ENCODE measurements at places on chromosomes 2 and 18.

GRCh38 chr18:58902961-58903360 is 38.3 kb downstream of the ZNF532 start:
- no peak for DNase-seq

- DNase-seq = no peak
Observed at GRCh38 chr2:103664690-103665089, 902.9 kb downstream of the TMEM182 start.

DNA sequence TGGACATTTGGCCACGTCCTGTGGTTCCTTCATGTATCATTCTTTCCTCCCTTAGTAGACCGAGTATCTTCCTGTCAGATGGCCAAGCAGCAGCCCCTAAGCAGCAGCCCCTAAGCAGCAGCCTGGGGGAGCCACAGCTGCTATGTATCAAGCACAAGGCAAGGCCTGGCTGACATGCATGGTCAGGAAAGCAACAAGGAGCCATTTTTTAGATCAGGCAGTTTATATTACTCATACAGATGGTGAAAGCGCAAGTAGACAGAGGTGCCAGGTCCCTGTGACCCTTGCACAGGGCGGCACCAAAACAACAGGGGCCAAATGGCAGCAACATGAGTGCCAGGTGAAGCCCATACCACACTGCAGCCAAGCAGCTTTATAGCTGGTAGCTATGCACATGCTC is 22.1 kb downstream of the CHCHD5 start:
- no peak for DNase-seq

GRCh38 chr2:51465326-51465725 is 433.4 kb upstream of the NRXN1 start:
- no peak for DNase-seq

DNA sequence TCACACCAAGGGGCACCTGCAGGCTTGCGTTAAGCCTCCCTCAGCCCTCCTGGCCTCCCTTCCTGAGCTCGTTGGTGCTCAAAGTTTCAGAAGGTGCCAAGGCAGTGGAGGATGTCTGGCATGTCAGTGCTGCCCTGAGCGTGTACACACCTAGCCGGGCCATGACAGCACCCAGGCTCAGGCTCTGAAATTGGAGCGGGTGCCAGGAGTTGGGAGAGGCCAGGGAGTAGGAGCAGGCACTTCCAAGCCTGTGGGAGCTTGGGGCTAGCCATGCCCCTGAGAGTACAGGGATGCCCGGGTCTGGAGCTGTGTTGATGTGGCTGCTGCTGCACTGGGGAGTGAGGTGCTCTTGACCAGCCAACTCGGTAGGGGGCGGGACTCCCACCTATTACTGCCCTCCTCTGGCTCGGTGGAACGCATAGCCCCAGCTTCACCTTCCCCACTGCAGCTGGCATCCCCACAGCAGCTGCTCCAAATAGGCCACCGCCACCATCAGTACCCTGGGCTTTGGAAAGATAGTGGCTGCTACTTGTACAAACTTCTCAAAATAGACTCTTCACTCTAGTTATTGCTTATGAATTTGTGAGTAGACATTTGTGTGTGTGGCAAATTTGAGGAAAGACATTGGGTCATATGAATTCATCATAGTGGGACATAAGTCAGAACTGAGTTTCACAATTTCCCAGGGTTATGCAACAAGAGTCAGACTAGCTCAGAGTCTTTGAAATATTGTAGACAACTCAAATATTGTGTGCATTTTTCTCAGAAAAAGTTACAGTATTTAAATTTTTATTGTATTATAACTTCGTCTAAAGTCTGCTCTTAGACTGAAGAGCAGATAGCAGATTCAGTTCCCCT is 6.8 kb upstream of the PCARE start:
- no peak for DNase-seq

GRCh38 chr2:134482131-134482723 is 228.4 kb downstream of the MGAT5 start:
- DNase-seq = no peak

GRCh38 chr18:39935598-39935997 is 2019.4 kb upstream of the PIK3C3 start:
- no peak for DNase-seq

DNA sequence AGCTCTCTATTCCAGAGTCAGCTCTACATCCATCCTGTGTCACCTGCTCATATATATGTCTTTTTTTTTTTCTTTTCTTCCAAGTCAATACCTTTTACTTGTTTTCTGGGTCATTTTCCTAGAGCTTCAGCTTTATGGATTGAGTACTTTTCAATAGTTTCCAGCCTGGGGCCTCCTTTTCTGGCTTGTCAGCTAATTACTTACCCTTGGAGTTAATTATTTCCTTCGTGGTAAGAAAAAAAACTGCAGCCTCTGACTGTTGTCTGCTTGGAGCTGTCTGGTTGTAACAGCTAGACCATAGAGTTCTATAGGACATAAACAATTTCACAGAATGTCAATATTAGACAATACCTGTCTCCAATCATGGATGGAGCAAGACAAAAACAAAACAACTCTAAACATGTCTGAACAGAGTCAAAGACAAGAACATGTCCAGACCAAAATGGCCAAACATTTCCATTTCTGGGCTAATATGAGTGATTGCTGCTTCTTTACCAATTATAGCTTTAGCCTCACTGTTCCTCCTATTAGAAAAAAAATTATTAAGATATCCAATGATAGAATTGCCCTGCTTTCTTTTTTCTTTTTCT is 643.1 kb downstream of the SLC4A3 start:
- DNase-seq = no peak

- no peak for DNase-seq
Observed at GRCh38 chr18:58005011-58005410, 39.0 kb upstream of the NEDD4L start.

- no peak for DNase-seq
Observed at GRCh38 chr2:100267751-100268150, 54.5 kb downstream of the LONRF2 start.

DNA sequence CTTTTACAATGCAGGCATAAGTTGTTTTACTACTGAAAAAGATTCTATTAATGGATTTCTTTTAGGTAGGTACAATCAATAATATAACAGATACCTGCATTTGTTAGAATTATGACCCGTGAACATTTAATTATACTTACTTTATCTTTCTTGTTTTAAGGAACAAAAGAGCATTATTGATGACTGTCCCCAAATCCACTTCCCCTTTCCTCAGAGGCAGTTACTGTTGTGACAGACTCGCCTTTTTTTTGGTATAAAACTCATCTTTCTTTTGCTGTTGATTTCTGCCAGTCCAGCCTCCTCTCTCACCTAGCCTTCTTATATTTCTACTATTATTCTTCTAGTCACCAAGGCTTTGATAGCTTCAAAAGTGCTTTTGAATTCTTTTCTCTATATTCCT is 12.1 kb downstream of the ACTR3 start:
- no peak for DNase-seq

DNA sequence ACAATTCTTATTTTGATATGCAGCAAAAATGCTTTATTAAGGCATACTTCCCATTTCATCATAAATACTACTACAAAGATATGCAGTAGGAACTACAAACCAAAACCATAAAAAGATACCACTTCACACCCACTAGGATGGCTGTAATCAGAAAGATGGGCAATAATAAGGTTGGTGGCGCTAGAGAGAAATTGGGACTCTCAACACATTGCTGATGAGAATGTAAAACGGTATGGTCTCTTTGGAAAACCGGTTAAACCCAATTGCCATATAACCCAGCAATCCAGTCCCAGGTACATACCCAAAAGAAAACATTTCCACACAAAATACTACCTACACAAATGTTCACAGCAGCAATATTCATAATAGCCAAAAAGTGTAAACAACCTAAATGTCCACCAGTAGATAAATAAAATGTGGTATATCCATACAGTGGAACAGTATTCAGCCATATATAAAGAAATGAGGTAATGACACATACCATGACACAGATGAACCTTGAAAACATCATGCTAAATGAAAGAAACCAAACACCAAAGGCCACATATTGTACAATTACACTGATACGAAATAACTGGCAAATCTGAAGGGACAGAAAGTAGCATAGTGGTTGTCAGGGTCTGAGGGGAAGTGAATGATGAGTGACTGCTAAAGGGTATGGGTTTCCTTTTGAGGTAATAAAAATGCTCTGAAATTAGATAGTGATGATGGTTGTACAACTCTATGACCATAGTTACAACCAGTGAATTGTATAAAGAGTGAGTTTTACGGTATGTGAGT is 12.7 kb downstream of the SP3 start:
- DNase-seq = no peak

GRCh38 chr2:179031731-179032408 is 18.1 kb downstream of the CCDC141 start:
- peak; percentile 66 for DNase-seq

DNA sequence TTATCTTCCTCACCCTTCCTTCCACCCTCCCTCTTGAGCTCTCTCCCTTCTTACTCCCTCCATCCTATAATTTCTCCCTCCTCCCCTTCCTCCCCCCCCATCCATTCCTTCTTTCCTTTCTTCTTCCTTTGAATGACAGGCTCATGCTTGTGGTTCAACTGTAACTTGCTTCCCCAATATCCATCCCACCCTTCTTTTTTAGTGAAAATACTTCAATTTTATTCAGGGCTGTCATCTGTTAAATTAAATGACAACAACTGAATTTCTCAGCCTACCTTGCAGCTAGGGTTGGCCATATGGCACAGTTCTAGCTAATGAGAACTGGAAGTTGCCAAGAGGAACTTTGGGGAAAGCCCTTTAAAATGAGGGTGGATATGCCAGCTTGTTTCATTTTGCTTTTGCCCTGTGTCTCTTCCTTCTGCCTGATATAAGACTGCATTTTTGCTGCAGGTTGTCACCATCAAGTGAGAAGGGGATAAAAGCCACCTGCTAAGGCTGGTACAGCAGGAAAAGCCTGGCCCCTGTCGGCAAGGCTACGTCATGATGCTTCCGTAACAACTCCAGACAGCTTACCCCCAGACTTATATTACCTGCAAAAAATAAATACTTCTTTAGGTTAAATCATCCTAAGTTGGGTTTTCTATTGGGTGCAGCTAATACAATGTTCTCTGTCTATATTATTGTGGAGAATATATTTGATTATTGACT is 121.8 kb downstream of the NXPH2 start:
- no peak for DNase-seq

DNA sequence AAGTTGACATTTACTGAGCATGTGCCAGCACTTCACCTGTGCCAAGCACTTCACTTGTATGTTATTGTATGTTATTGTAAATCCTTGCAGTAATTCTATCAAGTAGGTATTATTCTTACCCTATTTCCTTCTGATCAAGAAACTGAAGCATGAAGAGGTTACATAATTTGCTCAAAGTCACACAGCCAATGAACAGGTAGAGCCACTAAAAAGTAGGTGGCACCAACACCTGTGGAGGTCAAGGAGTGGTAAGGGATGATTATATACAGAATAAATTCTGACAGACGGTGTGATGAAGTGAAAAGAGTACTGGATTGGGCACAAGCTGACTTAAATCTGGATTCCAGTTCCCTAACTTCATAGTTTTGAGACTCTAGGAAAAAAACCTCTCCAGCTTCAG is 71.0 kb downstream of the SPIRE1 start:
- DNase-seq = no peak

DNA sequence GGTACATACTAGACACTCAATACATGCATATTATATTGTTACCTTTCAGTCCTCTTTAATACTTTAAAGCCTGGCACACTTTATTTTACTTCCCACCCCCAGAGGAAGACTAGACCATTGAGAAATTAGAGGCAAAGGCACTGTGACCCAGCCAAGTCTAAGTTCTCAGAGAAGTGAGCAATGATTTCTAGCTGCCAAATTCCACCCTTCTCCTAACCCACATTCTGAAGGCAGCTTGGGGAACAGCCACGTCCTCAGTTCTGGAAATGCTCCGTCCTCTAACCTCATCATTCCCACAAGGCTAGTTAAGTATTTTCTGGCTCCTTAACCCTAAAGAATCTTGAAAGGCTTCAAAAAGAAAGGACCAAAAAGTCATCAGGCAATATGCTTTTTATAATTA is 86.6 kb downstream of the COL5A2 start:
- DNase-seq = no peak

- DNase-seq = peak; percentile 16
Observed at GRCh38 chr18:10851824-10852319, 297.5 kb downstream of the PIEZO2 start.

- no peak for DNase-seq
Observed at GRCh38 chr2:229910832-229911412, 10.9 kb downstream of the TRIP12 start.

DNA sequence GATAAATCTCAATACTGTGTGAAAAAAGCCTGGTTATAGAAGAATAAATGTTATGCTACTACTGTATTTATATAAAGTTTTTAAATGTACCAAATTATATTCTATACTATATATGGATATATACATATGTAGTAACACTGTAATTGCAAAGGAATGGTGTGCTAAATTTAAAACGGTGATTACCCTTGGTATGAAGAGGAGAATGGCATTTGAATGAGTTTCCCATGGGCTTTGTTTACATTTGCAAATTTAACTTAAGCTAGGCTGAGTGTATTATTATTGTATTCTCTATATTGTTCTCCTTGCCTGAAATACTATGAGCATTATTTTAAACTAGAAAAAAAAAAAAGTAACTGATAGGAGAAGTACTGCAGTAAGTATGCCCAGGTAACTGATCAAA is 4.7 kb upstream of the SP3 start:
- DNase-seq = no peak

DNA sequence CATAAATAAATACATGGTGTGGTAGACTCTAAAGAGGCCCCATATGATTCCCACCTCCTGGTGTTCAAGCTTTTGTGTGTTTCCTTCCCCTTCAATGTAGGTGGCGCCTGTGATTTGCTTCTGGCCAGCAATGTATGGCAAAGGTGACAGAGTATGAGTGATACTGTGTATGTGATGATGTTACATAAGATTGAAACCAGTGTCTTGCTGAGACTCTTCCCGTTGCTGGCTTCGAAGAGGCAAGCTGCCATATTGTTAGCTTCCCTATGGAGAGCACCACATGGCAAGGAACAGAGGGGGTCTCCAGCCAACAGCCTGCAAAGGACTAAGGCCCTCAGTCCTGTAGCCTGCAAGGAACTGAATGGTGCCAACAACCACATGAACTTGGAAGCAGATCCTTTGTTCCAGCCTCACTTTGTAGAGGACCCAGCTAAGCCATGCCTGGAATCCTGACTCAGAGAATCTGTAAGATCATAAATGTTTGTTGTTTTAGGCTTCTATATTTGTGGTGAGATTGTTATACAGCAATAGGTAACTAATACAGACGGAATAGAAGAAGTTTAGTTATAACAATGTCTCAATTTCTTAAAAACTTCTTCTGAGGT is 1.7 kb upstream of the SMAD4 start:
- no peak for DNase-seq

DNA sequence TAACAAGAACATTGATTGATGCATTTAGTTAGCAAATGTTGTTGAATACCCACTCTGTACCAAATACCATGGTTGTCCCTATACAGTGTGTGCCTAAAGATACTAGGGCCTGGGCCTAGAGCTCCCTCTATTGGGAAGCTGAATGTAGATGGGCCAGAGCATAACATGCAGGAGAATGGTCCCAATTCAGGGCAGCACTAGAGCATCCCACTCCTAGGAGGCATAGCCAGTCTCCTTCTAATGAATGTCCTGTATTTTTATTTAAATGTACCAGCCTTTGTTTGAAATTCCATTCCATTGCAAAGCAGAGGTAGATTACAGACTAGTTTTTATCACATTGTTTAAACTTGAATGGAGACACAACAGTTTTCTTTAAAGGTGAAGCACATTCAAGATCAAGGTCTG is 90.6 kb downstream of the FEZ2 start:
- no peak for DNase-seq

- DNase-seq = no peak
Observed at GRCh38 chr2:9473308-9473984, 905 bp upstream of the IAH1 start.

All from AG04449 (cell line).